ENCODE measurements at places on chromosomes 16 and 17. TPM values are rescaled to one million over a fixed set of nuclear protein-coding genes. Genes with fewer than 3 reads are reported as not detected.

Gene CACNG4
- 0.07 TPM for total RNA-seq

DNA sequence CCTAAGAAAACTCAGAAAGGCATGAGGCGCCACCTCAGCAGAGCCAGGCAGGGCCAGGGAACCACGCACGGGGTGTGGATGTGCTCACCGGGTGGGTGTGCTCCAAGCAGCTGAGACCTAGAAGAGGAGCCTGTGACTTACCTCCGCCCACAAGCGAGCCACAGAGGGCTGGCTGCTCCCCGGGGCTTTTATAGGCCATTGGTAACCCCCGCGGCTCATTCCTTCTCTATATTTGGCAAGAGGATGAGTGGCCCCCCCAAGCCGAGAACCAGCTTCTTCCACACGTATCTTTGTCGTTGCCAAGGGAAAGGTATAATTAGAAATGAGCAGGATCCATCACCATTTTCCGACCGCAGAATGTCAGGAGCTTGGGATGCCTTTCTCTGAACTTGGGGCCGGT lies at the start of gene MYH3:
Gene MYH3, minus strand, starts transcription at position 162 of the 400 bp plus-strand sequence. CDS start 2,245 bp downstream, outside the sequence.
- no peaks in the 10 kb centered on the region for H3K4me1 ChIP-seq
- no peak within 1 kb of the TSS for H3K4me3 ChIP-seq
- H3K27ac ChIP-seq, result no peak within 1 kb of the TSS
- H3K27me3 ChIP-seq, result no peaks in the 10 kb centered on the region
- no peaks in the 10 kb centered on the region for H3K36me3 ChIP-seq
- DNase-seq, result no peak

- H3K4me3 ChIP-seq, result peak overlapping the region; percentile 3
- DNase-seq, result no peak
- H3K27me3 ChIP-seq, result no peaks in the 10 kb centered on the region
- H3K4me1 ChIP-seq, result peaks cover 58% of the 10 kb centered on the region
- H3K36me3 ChIP-seq, result peaks cover 74% of the 10 kb centered on the region
These were observed 9.7 kb upstream of the HOXB2 start for GRCh38 chr17:48554412-48555257.

DNA sequence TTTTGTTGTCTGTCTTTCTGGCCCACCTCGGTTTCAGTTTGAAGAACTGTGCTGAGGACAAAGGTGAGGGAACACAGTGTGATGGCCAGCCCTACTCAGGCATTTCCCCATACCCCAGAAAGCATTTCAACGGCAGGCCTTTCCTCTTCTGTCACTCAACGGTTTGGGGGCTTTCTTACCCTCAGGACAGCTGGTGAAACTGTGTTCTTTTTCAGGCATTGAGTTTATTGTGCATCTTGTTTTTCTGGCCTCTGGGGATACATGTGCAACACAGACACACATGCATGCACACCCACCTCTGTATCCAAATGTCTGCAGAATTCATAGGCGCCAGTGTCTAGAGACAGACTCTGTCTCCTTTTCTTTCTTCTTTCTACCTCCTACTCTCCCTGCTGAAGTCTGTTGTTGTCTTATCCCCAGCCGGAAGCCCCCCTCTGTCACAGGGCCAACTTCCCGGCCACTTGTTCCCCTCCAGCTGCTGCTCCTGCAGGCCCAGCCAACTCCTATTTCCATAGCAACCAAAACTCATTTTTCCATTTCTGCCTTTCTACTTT lies 17.0 kb downstream of the CHD9 start:
- H3K4me3 ChIP-seq, result no peak overlapping the region
- no peak for DNase-seq
- no peaks in the 10 kb centered on the region for H3K4me1 ChIP-seq
- no peaks in the 10 kb centered on the region for H3K27me3 ChIP-seq
